EH (cell line): ENCODE measurements at places on chromosomes 5 and 9.
A peak's percentile ranks its signal among the peaks of the same experiment; 100 is the strongest.

- no peak for DNase-seq
These were observed 353.4 kb upstream of the GRIA1 start for GRCh38 chr5:153136910-153137614.

DNA sequence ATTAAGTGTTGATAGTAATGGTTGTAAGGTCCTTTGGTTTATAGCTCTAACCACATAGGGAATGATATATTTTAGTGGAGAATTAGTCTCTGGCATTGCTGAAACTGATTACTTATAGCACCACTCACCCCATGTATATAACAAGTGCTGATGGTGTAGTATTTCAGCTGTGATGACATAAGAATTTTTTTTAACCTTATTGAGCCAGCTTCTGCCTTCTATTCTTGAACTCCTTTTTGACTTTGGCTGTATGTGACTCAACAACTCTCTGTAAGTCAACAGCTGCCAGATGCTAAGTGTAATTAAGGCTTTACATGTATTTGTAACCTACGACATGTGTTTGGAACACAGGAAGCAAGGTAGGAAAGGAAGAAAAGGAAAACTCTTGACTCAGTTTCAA lies 929.6 kb upstream of the WWC1 start:
- no peak for DNase-seq

DNA sequence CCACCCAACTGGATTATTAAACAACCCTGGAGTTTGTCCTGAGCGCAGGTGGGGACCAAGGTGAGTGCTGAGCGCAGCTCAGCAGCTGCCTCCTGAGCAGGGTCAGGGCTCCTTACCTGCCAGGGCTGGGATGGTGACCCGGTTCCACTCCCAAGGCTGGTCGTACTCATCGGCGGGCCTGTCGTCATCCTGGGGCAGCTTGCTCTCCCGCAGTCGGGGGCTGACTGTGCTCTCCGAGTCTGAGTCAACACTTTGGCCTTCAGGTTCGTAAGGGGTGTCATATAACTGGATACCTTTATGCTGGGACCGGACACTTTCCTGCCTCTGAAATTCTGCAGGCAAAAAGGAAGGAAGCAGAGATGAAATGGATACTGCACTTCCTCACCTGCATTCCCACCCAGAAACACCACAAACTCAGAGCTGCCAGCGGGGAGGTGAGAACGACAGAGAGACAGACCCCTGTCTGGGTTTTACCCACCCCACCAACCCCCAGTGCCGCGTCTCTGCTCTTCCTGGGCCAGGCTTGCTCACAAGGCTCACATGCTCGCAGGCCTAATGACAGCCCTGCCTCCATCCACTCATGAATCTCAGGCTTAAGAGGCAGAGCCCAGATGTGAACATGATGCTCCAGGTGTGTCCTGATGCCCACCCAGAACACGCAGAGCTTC lies 70.7 kb upstream of the SLC25A51 start:
- DNase-seq: peak; percentile 78

GRCh38 chr9:126784401-126784800 lies 20.4 kb upstream of the ZBTB43 start:
- no peak for DNase-seq

GRCh38 chr5:79330071-79330470 lies 94.1 kb downstream of the JMY start:
- peak; percentile 28 for DNase-seq

- no peak for DNase-seq
These were observed 226 bp upstream of the RANBP17 start for GRCh38 chr5:170861667-170861916.
